ENCODE measurements at places on chromosomes 3 and 15.
A peak's percentile ranks its signal among the peaks of the same experiment; 100 is the strongest.

DNA sequence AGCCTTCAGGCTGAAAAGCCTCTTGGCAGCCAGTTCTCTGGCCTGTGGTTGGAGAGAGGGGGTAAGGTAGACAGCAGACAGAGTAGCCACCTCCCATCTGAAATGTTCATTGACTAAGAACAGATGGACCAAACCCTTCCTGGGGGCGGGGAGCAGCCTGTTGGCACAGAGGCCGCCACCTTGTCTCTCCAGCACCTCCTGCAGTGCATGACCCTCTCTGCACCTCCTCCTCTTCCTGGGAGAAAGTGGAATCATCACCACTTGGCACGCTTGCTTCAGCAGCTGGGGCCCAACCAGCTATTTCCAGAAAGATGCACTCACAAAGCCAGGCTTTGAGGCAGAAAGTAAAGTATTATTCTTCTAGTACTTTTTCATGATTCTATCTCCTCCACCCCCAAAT is 313.4 kb upstream of the CHRM5 start:
- DNase-seq = no peak

GRCh38 chr3:71606582-71606981 is 23.1 kb upstream of the FOXP1 start:
- DNase-seq = no peak

- DNase-seq = no peak
Observed at GRCh38 chr15:68220967-68221366, 8.6 kb downstream of the CLN6 start.

- DNase-seq = no peak
Observed at GRCh38 chr3:51340989-51341636, 44.0 kb upstream of the MANF start.

- DNase-seq = no peak
Observed at GRCh38 chr3:25689226-25689625, 24.5 kb upstream of the TOP2B start.

DNA sequence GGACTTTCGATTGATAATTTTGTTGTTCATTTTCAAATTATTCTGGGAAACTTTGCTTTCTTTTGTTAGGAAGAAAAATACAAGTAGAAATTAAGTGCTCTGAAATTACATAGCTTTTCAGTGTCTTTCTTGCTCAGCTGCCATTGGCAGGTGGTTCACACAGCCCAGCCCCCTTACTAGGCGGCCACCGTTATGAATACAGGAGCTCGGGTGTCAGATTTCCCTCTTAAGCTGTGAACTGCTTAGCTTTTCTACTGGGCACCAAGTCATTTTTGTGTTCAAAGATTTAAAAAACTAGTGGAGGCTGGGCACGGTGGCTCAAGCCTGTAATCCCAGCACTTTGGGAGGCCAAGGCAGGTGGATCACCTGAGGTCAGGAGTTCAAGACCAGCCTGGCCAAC is 55.2 kb downstream of the HMG20A start:
- DNase-seq = no peak

DNA sequence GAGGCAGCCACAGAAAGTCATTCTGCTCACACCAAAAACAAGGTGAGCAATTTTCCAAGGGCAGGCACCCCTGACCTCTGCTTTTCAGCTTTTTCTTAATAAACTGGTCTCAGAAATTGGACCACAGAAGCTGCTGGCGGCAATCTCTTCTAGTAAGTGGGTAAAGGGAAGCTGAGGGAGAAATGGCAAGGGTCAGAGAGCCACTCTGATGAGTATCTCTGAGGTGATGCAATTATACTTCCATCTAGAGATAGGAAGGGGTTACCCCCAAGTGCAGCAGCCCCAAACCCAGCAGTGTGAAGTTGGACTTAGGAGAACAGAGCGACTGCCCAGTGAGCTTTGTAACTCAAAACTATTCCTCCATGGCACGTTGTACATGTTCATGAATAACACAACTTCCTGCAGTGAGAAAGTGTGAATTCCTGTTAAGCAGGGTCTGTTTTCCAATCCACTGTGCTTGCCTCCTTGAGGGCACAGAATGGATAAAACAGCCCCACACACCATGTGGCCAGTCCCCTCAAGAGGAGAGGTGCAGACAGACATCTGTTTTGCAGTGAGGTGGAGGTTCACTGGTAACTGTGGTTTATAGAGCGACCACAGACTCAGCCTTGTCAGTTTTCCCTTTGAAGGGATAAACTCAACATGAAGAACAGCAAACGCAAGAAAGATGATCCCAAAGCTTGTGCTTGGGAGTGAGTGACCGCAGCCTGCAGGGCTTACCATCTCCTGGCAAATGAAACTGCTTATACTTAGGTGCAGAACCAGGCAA is 683.4 kb upstream of the CFAP20DC start:
- no peak for DNase-seq

DNA sequence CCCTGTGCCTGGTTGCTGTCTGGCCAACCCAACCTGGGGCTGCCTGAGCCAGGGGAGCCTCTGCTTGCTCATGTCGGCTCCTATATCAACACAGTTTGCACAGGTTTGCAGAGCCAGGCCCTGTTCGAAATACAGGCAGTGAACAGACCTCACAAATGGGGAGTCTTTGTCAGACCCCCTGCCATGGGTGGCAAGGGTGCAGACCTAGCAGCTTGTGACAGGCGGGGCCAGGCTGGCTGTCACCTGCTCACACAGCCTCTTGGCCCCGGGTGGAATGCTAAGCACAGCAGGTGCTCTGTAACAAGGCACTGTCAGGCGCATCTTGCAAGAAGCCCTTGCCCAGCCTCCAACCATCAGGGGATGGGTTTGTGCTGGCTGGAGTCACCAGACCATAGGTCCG is 47.3 kb downstream of the BDH1 start:
- DNase-seq = no peak

GRCh38 chr15:69325456-69325971 is 26.8 kb downstream of the PAQR5 start:
- no peak for DNase-seq

- peak; percentile 48 for DNase-seq
Observed at GRCh38 chr15:25850154-25851111, 12.7 kb downstream of the ATP10A start.

DNA sequence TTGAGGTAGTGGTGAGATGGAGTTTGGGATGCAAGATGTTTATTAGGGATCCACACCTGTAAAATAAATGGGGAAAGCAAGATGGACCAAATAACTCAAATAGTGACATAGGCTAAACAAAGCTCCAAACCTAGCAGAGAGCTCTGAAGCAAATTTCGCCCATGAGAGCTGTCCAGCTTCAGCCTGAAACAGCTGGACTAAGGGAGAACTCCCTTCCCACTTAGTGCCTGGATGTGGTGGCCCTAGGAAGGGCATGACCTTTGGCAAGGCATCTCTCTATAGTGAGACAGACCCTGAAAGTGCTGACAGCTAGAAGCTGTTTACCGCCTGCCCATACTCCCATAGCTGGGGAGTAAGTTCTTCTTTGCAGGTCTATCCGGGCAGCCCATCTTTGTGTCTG is 48.1 kb downstream of the COL6A5 start:
- DNase-seq = no peak

GRCh38 chr15:95887666-95888390 is 442.7 kb upstream of the NR2F2 start:
- no peak for DNase-seq

- DNase-seq = no peak
Observed at GRCh38 chr15:72873379-72874233, 90.0 kb upstream of the ADPGK start.

GRCh38 chr3:134464064-134464688 is 21.6 kb downstream of the ANAPC13 start:
- no peak for DNase-seq

DNA sequence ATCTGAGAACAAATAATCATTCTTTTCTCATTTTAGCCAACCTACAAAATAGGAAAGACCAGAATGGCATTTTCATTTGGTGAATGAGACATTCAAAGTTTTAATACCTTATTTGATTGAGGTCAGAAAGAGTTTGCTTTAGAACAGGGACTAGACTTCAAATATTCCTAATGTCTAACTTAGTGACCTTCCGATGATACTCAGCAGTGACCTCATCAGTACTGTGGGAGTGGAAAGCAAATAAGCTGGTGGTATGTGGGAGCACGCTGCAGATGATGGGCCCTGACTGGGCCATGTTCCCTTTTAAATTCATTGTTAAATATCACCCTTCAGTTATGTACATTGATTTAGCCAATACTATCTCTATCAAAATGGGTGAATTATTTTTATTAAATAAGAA is 223.3 kb downstream of the P3H2 start:
- no peak for DNase-seq

- DNase-seq = no peak
Observed at GRCh38 chr15:99703603-99704443, 29.4 kb downstream of the LYSMD4 start.

DNA sequence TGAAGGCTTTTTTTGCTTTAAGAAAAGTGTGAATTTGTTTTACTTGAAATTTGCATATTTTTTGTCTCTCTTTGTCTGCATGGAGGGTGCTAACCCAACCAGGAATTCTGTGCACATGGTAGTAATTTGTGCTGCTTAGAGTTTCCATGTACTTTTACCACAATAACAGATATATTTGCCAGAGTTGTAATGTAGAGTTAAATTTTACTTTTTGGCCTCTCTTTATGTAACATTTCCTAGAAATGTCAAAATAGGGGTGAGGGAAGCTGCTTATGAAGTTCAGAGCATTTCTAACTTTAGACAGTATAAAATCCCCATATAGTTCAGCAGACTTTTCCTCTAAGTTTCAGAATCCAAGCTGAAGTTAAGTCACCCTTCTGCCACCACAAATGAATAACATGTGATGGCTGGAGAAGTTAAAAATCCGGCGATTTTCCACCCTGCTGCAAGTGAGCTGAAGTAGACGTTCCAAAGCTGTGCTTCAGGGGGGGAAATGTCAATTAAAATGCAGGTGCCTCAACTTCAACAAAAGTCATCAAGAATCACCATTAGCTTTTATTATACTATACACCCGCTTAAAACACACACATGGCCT is 385.7 kb upstream of the NR2F2 start:
- no peak for DNase-seq

DNA sequence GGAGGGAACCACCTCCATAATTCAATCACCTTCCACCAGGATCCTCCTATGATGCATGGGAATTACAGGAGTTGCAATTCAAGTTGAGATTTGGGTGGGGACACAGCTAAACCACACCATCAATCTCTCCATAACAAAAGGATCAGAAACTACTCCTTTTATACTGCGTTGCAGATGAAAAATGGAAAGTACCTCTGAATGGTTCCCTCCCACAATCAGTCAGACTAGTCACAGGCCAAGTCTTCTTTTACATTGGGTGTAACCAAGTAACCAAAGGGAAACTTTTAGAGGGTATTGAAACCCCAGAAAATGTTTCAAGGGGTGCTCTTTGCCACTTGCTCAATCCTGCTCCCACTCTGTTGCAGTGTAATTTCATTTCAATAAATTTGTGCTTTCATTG is 504.3 kb upstream of the CNTN3 start:
- DNase-seq = no peak

DNA sequence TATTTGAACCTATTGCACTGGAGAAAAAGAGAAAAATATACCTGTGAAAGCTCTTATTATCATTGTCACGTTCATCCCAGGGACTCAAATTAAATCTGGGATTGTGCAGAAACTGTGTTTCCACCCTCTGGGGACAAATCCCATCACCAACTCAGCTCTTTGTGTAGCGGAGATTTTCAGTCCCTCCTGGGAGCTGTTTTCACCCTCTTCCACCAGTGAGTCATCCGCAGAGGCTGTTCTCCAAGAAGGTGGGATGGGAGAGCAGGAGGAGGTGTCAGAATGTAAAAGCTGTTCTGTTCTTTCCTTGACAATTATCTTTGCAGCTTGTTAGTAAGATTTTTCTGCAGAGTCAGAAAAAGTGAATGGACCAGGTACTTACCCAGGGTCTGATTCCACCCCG is 28.0 kb downstream of the SV2B start:
- DNase-seq = no peak

- no peak for DNase-seq
Observed at GRCh38 chr15:101161656-101162055, 90.2 kb downstream of the CHSY1 start.

DNA sequence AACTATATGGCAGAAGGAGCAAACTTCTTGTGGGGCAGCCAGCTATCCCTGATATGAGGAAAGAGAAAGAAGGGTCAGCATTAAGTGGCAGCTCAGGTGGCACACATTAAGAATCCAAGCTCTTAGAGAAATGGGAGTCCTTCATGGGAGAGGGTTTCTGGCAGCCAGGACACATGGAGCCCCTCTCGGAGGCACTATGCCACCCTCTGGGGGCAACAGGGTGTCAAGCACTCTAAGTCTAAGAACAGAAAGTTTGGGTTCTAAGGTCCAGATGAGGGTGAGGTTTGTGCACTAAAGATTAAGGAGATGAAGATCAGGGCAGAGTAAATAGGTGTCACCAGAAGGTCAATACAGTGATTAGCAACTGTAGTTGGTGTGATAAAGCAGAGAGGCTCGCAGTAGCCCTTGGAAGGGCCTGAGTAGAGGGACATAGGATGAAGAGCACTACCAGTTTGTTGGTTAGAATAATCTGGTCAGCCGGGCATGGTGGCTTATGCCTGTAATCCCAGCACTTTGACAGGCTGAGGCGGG is 89.3 kb downstream of the ST6GAL1 start:
- no peak for DNase-seq

GRCh38 chr3:146280864-146281263 is 30.0 kb upstream of the PLSCR4 start:
- DNase-seq = no peak

- DNase-seq = no peak
Observed at GRCh38 chr3:188722963-188723362, 448.8 kb upstream of the TPRG1 start.

GRCh38 chr3:53083521-53083920 is 37.6 kb upstream of the SFMBT1 start:
- no peak for DNase-seq

- DNase-seq = no peak
Observed at GRCh38 chr15:47374222-47374621, 343.1 kb upstream of the SEMA6D start.

GRCh38 chr3:79767905-79768267 is at the start of gene ROBO1:
Gene ROBO1, minus strand, starts transcription at chr3:79767998.
- no peak for DNase-seq

DNA sequence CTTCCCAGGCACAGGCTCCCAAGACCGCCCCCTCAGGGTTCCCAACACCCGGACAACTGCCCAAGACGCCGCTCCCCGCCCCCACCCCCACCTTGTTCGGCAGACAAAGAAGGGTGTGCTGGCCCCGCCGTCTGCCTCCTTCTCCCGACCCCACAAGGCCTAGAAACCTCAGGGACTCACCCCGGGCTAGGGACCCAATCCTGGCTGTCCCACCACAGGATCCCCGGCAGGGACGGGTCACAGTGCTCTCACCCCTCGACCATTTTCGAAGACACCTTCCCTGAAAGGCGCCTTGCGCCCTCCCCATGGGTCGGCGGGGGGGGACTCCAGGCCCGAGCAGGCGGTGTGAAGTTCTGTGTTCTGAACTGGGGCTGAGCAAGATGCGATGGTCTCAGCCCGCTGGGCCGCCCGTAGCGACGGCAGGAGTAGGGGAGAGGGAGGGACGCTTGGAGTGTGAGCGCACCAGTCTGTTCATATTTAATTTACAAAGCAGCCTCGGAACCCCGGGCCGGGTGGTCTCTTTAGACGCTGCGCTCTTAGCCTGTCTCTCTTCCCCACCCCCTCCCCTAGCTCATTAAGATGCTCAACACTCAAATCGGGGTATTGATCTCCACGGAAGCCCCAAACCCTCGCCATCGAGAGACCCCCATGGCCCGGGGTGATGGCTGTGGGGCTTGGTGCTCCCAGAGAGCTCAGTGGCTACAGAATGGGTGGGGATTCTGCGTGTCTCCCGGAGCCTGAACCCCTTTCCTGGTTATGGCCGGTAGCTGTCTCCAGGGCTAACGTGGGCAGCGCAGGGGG is 1.4 kb upstream of the ISLR2 start:
- DNase-seq = no peak

Measured in stimulated activated CD8-positive, alpha-beta memory T cell treated with anti-CD3 and anti-CD28 coated beads, Interleukin-4, amount 100 ng/mL, for 1 hour (primary cell).